ENCODE measurements at places on chromosomes 16 and 17. TPM values are rescaled to one million over a fixed set of nuclear protein-coding genes. Genes with fewer than 3 reads are reported as not detected.

The TOP2A gene
- 79.4 TPM for polyA plus RNA-seq

The KCNAB3 gene
- 25.9 TPM for polyA plus RNA-seq

The TEKT5 gene
- polyA plus RNA-seq: 0.51 TPM

The LPO gene
- polyA plus RNA-seq: 0.83 TPM

The KRTAP3-2 gene
- polyA plus RNA-seq: not detected

The NPIPA7 gene
- polyA plus RNA-seq: 18.0 TPM

The CIBAR2 gene
- polyA plus RNA-seq: 2.9 TPM

The NOXO1 gene
- polyA plus RNA-seq: 1.6 TPM

The WSCD1 gene
- polyA plus RNA-seq: 69.2 TPM

The DNAH9 gene
- 21.4 TPM for polyA plus RNA-seq

The TMEM88 gene
- 12.1 TPM for polyA plus RNA-seq

The KANSL1 gene
- 49.4 TPM for polyA plus RNA-seq

The HLF gene
- polyA plus RNA-seq: 8.1 TPM

The PFN1 gene
- 299 TPM for polyA plus RNA-seq

The FGF11 gene
- polyA plus RNA-seq: 32.8 TPM

The CCL7 gene
- polyA plus RNA-seq: not detected

The FAHD1 gene
- polyA plus RNA-seq: 29.8 TPM

Measured in spinal cord (tissue), 10 donors.